ENCODE measurements at places on chromosomes 7 and 10.

DNA sequence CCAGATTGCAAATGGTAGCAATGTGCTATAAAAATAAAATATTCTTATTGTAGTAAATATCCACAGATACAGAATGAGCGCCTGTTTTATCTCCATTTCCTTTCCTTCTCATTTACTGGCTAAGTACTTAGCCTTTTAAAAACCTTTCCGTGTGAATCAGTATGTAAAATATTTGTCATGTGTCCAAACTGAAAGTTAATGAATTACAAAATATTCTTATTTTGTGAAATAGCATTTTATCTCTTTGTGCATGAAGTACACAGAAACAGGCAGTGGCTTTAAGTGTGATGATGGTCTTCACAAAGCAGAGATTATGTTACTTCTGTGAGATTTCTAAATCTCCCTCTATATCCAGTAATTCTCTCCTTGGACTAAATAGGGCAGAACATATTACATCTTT lies 56.7 kb upstream of the KIAA1217 start:
- no peak for DNase-seq

DNA sequence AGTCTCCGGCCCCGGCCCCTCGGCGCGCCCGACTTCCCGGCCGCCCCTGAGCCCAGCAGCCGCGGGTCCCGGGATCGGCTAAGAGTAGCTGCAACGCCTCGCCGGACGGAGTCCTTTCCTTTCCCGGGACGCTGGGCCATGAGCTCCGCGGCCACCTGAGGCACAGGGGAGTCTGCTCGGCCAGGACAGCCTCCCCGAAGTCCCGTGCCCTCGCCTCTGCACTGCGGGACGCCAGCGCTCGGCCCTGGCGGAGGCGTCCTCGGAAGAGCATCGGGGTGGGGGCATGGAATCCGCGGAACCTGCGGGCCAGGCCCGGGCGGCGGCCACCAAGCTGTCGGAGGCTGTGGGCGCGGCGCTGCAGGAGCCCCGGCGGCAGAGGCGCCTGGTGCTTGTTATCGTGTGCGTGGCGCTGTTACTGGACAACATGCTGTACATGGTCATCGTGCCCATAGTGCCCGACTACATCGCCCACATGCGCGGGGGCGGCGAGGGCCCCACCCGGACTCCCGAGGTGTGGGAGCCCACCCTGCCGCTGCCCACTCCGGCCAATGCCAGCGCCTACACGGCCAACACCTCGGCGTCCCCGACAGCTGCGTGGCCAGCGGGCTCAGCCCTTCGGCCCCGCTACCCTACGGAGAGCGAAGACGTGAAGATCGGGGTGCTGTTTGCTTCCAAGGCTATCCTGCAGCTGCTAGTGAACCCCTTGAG lies 502 bp downstream of the SLC18A3 start:
- DNase-seq, result no peak

DNA sequence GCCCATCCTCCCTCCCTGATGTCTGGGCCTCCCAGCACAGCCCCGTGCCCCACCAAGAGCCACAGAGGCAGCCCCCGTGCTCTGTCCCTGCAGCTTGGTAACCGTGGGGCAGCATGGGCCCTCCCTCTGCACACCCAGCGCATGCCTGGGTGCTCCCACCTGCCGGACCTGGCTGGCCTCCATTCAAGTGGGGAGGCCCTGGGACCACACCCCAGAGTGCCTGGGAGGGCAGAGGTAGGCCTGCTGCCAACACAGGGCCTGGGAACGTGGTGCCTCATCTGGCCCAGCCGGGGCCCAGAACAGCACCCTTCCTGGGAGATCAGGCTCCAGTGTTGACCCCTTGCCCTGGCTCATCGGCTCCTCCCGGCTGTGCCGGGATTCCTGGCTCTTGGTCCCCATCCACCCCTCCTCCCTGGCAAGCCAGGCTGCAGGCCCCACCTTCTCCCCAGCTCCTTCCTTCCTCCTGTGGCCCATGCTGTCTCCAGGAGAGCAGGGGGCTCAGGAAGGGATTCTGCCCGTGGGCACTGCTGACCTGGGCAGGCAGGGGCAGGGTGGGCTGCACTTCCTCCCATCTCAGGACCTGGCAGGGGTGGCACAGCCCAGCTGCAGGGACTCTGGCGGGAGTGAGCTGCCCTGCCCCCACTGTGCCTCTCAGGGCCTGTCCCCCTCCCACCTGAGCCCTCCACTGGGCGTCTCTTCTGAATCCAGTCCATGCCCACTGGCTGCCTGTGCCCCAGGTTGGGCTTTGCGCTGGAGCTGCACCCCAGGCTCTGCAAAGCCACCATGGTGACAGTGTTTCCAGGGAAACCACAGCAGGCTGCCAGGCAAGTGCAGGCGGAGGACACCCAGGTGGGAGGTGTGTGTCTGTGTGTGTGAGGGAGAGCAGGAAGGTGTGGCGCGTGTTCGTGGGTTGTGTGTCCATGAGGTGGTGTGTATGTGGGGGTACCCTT lies 32.6 kb downstream of the PWWP2B start:
- no peak for DNase-seq

GRCh38 chr7:151251328-151251688 lies 2.8 kb upstream of the SMARCD3 start:
- DNase-seq, result no peak

GRCh38 chr10:112789248-112789647 lies 160.8 kb upstream of the TCF7L2 start:
- DNase-seq, result no peak

DNA sequence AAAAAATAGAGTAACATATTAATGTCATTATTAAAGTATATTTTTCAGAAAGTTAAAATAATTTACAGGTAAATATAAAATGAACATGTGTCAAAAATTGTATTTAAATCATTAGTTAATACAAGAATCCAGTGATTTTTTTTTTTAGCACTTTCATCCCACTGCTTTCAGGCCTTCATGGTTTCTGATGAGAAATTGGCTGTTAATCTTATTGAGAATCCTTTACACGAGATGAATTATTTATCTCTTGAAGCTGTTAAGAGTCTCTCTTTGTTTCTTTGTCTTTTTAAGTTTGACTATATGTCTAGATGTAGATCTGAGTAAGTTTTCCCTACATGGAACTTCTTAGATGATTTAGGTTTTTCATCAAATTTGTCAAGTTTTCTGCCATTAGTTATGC lies 578.5 kb upstream of the KCND2 start:
- no peak for DNase-seq

- no peak for DNase-seq
Measured at GRCh38 chr7:141455723-141456122, 95.5 kb upstream of the AGK start.

DNA sequence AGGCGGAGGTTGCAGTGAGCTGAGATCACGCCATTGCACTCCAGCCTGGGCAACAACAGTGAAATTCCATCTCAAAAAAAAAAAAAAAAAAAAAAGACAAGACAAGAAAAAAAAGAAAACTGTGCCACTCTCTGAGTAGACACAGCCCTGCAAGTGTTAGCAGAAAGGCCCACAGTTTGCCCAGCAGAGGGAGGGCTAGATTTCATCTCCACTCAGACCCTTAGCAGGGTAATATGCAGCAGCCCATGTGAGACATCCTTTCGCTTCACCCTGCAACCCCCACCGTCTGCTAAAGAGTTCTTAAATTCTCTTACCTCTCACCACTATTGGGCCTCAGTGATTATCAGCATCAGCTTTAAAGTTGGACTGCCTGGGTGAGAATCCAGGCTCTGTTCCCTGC lies 38.2 kb downstream of the CTNNA3 start:
- DNase-seq, result no peak

DNA sequence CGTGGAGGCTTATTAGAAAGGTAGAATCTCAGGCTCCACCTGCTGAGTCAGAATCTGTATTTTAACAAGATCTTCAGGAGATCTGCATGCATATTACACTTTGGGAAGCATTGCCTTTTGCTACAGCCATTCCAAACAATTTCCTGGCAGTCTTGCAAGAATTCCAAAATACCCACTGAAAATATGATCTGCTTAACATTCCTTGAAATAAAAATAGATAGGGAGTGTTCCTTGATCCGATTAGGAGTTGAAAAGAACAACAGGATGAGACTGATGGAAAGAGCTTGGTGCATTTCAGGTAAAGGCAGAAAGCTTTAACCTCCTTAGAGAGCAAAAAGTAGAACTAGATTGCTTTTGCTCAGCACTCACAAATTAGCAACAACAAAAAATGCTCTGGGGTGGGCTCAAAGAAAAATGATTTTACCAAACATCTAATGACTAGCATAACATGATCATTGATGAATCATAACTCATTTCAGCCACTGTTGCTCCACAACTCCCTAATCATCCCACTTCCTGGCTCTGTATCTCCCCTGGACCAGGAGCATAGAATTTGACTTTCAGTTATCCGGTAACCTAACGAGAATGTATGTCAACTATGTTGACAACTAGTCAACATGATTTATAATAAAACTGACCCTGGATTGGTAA lies 115.2 kb downstream of the RNLS start:
- DNase-seq, result no peak

GRCh38 chr7:70017357-70017756 lies 419.1 kb downstream of the AUTS2 start:
- DNase-seq, result no peak

- DNase-seq, result no peak
Measured at GRCh38 chr10:58269782-58270290, 874 bp downstream of the CISD1 start.

DNA sequence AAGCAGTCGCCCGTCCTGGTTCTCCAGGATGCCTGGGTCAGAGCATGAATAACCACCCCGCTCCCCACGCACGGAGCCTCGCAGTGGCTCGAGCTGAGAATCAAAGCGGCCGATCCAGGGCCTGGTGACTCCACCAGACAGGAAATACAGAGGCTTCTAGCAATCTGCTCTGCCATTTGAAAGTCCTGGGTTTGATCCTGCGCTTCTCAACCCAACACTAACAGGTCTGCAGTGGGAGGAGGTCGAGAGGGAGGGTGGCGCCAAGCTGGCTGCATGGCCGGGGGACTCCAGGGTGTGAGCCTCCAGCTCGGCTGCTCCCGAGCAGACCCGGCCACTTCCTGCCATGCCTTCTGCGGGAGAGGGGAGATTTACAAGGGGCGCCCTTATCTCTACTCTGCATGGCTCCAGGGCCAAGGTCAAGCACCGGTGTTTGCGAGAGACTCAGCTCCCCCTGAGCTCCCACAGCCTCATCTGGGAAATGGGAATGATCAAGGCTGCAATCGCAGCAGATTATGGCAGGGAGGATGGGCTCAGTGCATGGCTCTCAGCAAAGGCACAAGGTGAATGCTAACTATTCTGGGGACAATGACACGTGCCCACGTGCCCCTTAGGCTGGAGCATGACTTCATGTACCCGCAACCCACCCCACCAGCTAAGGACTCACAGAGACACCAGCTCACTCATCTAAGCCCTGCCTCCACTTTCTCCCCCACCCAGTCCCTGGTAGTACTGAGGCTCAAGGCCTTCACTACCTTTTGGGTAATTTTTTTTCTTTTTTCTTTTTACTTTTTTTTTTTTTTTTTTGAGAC lies 73.9 kb upstream of the TNRC18 start:
- peak; percentile 57 for DNase-seq

GRCh38 chr10:62264702-62265436 lies 3.8 kb downstream of the RTKN2 start:
- peak; percentile 77 for DNase-seq

DNA sequence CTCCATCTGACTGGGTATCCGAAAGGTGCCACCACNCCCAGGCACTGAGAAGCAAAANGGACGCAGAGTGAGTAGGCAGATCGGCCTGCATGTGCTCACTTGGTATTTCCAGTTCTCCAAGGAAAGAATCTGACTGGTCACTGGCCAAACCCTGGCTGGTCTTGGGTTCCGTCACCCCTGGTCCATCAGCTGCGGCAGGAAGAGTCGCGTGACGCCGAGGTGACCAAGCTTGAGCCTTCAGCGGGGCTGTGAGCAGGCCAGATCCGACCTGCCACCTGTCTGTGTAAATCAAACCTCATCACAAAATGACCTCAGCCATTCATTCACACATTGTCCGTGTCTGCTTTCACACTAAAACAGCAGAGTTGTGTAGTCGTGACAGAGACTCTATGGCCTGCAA lies 28.8 kb upstream of the CHST15 start:
- DNase-seq, result no peak

GRCh38 chr7:111437736-111438135 lies 124.6 kb downstream of the IMMP2L start:
- no peak for DNase-seq

- DNase-seq, result no peak
Measured at GRCh38 chr10:48247680-48248079, 26.8 kb downstream of the FRMPD2 start.

DNA sequence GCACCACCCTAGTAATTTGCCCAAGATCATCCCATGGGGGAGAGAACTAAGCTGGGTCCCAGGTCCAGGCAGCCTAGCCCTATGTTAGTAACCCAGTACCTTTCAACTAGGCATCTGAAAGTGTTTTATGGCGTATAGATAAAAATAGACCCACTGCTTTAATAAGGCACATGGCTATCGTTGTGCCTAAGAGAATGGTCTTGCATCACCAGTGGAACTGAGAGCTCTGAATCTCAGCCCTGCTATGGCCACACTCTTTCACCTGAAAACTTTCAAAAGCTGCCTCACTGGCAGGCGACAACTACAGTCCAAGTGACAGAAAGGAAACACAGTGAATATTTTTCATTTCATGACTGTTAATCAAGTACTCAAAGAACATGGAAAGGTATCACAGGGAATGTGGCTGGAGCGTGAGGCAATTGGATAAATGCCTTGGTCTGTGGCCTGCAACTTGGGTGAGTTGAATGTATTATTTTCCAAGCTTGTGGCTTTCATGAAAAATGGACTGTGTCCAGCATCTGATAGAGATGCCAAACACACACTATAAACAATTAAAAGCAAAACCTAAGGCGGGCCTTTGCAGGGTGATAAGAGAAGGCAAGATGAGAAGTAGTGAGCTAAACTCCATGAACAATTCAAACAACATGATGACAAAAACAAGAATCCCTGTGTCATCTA lies 18.0 kb upstream of the SFMBT2 start:
- no peak for DNase-seq

DNA sequence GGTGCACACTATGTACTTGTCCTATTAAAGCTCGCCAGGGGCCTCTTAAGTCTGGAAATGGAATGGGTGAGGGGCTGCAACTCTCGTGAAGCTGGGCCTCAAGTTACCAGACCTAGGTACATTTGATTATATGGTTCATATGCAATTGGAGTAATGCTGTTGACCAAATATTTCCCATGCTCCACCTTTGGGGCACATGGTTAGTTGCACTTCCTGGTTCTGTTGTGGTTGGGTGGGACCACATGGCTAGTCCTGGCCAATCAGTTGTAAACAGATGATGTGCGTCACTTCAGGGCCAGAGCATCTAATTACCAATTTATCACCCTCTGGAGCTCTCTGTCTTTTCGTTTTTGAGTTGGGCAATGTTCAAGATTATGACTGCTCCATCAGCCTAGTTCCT lies 39.5 kb upstream of the OPN4 start:
- DNase-seq, result no peak

DNA sequence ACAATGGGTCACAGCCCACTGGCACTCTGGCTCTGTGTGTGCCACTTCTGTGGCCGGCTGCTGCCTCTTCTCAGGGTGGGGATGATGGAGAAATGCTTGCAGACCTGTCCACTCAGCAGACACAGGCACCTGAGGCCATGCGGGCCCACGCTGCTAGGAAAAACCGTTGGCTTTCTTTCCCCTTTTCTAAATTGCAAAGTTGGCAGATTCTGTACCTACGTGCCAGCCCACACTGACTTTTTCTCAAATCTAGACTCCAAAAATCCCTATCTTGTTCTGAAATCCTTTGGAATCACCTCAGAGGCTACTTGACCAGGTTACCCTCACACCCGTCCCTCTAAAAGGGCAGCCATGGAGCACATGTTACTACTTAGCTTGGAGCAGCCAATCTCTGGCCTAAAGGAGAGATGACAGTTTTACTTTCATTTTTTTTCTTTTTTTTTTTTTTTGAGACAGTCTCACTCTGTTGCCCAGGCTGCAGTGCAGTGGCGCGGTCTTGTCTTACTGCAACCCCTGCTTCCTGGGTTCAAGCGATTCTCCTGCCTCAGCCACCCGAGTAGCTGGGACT lies 99.4 kb downstream of the RNF216 start:
- DNase-seq, result no peak

GRCh38 chr10:128062881-128063563 lies 63.2 kb downstream of the MKI67 start:
- peak; percentile 60 for DNase-seq

All from kidney capillary endothelial cell (primary cell).